Natural killer cell (primary cell): ENCODE measurements at places on chromosomes 3 and 15.

- no peak overlapping the region for H3K4me3 ChIP-seq
- H3K27ac ChIP-seq = no peak overlapping the region
- no peaks in the 10 kb centered on the region for H3K36me3 ChIP-seq
- H3K27me3 ChIP-seq = no peaks in the 10 kb centered on the region
- no peak for DNase-seq
Measured at GRCh38 chr3:169327546-169328356, 335.8 kb downstream of the MECOM start.

- H3K4me3 ChIP-seq = no peak overlapping the region
- H3K4me1 ChIP-seq = no peaks in the 10 kb centered on the region
- H3K27ac ChIP-seq = no peak overlapping the region
- no peak for DNase-seq
- H3K27me3 ChIP-seq = no peaks in the 10 kb centered on the region
Measured at GRCh38 chr15:65451989-65452388, 29.2 kb upstream of the IGDCC4 start.

DNA sequence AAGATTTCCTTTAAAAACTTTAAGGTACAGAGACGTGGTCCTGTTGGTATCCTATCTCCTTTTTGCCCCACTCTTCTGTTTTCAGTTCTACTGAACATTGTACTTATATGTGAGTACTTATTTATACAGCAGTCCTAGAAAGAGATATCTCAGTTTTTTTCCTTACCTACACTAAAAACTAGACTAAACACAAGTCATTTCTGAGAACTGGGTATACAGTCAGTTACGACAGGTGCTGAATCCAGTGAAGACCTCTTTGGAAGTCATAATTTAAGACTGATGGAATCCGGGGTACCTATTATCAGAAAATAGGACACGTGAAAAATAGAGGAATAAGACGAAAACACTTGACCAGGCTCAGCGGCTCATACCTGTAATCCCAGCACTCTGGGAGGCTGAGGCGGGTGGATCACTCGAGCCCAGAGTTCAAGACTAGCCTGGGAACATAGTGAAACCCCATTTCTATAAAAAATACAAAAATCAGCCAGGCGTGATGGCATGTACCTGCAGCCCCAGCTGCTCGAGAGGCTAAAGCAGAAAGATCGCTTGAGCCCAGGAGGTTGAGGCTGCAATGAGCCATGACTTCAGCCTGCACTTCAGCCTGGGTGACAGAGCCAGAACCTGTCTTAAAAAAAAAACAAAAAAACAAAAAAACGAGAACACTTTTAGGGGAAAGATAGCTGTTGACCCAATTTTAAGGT lies 76.3 kb downstream of the KLHL25 start:
- no peaks in the 10 kb centered on the region for H3K4me1 ChIP-seq
- peaks cover 96% of the 10 kb centered on the region for H3K36me3 ChIP-seq
- H3K4me3 ChIP-seq = no peak overlapping the region
- H3K27ac ChIP-seq = no peak overlapping the region

DNA sequence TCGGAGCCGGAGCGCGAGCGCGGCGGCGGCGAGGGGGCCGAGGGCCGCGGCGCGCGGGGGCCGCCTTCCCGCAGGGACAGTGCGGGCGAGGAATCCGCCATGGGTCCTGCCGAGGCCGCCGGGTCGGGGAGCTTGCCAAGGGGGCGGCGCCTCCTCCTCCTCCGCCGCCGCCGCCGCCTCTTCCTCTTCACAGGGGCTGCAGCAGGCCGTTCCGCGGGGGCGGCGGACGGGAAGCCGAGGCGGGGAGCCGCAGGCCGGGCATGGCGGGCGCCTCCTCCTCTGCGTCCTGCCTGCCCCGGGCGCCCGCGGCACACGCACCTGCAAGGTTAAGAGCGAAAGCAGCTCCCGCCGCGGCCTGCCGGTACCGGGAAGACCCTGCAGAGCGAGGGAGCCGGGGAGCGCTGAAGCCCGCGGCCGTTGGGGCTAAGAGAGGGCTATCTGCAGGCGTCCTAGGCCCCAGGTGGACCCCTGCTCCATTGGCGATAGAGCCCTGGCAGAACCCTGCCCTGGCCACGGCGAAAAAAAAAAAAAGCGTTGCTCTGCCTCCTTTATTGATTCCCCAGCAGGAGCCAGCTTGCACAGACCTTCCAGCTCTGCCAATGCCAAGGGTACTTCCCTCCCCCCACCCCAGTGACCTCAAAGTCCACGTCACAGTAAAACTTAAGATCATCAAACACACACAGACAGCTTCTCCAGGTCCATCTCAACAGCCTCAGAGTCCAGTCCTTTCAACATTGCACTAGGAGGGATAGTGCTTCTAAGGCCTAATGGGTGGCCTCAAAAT lies at the start of gene LYSMD2:
LYSMD2 (minus strand) TSS at position 134 of the 784 bp plus-strand sequence; CDS start at position 101, 33 bp downstream.
- H3K4me1 ChIP-seq = peaks cover 49% of the 10 kb centered on the region
- peak within 1 kb of the TSS; percentile 63 for H3K4me3 ChIP-seq
- H3K36me3 ChIP-seq = peaks cover 2% of the 10 kb centered on the region
- peak; percentile 52 for DNase-seq
- H3K27me3 ChIP-seq = no peaks in the 10 kb centered on the region
- peak within 1 kb of the TSS; percentile 81 for H3K27ac ChIP-seq

GRCh38 chr15:77709135-77709886 lies 76.6 kb upstream of the LINGO1 start:
- no peaks in the 10 kb centered on the region for H3K27me3 ChIP-seq
- DNase-seq = no peak
- H3K36me3 ChIP-seq = no peaks in the 10 kb centered on the region
- no peaks in the 10 kb centered on the region for H3K4me1 ChIP-seq

- H3K36me3 ChIP-seq = no peaks in the 10 kb centered on the region
- no peak for DNase-seq
- no peak overlapping the region for H3K4me3 ChIP-seq
Measured at GRCh38 chr3:129006864-129007263, 5.8 kb downstream of the EFCC1 start.

- no peak overlapping the region for H3K4me3 ChIP-seq
- no peaks in the 10 kb centered on the region for H3K27me3 ChIP-seq
- no peak overlapping the region for H3K27ac ChIP-seq
- DNase-seq = no peak
- H3K4me1 ChIP-seq = no peaks in the 10 kb centered on the region
Measured at GRCh38 chr3:149621218-149622005, 36.4 kb downstream of the WWTR1 start.

DNA sequence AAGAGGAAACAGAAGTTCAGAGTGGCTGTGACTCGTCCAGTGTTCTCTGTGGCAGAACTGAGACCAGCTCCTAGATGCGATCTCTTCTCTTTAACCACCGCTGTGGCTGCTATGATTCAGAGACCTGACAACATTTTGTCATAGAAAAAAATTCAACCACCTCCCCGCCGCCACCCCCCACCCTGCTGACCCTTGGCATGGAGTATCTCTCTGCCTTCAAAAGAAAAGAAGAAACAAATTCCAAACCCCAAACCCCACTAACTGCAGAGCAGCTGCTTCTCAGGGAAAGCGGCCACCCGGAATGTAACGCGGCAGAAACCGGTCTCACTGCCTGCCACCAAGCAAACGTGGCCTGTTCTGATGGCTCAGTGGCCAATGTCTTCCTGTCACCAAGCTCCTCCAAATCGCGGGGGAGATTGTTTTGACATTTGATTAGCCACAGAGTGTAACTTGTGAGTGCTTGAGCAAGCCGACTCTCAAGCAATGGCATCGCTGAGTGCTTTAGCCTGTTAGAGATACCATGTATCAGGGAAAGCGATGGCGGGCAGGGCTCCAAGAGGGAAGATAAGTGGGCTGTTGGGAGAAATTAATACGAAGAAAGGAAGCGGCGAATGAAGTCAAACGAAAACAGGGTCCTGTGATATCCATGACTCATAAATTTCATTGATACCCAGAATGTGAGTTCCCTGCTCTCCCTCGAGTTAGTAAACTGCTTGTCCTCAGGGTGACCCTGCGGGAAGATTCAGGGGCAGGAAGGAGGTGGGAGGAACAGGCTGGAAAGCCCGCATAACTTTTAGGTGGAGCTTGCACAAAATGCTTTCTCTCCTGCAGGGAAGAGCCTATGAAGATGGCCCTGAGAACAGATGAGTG lies 44.8 kb upstream of the TLE3 start:
- DNase-seq = peak; percentile 22
- no peak overlapping the region for H3K27ac ChIP-seq
- no peaks in the 10 kb centered on the region for H3K36me3 ChIP-seq
- H3K4me1 ChIP-seq = peaks cover 32% of the 10 kb centered on the region
- H3K4me3 ChIP-seq = no peak overlapping the region
- peaks cover 8% of the 10 kb centered on the region for H3K27me3 ChIP-seq

GRCh38 chr3:182342252-182342651 lies 451.1 kb upstream of the ATP11B start:
- H3K4me1 ChIP-seq = no peaks in the 10 kb centered on the region
- no peak for DNase-seq
- no peak overlapping the region for H3K4me3 ChIP-seq
- H3K36me3 ChIP-seq = no peaks in the 10 kb centered on the region
- no peak overlapping the region for H3K27ac ChIP-seq

DNA sequence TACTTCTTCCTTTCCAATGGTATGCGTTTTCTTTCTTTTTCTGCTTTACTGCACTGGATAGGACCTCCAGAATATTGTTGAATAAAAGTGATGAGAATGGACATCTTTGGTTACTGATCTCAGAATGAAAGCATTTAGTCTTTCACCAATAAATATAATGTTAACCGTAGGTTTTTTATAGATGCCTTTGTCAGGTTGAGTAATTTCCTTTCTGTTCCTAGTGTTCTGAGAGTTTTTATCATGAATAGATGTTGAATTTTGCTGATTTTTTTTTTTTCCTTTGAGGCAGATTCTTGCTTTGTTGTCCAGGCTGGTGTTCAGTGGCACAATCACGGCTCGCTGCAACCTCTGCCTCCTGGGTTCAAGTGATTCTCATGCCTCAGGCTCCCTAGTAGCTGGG lies 158.4 kb downstream of the KLHL25 start:
- H3K27ac ChIP-seq = no peak overlapping the region
- H3K4me3 ChIP-seq = no peak overlapping the region
- H3K27me3 ChIP-seq = no peaks in the 10 kb centered on the region
- no peak for DNase-seq
- no peaks in the 10 kb centered on the region for H3K4me1 ChIP-seq
- peaks cover 10% of the 10 kb centered on the region for H3K36me3 ChIP-seq

DNA sequence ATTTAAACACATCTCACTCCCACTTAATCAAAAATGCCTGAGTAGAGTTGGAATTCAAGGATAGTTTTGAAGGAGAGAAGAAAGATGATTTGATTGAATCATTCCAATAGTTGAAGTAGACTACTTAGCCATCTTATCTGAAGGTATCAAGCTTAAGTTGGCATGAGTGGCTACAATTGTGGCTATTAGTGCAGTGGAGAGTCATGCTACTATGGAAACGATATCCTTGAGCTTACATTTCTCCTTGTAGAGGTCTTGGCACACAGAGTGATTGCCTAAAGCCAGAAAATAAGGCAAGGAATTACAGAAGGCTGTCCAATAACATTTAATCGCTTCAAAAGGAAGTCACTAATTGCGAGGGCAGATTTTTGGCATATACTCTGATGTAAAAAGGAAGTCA lies 1022.7 kb downstream of the IGSF11 start:
- DNase-seq = no peak
- H3K27ac ChIP-seq = no peak overlapping the region
- H3K4me3 ChIP-seq = no peak overlapping the region
- H3K4me1 ChIP-seq = no peaks in the 10 kb centered on the region

DNA sequence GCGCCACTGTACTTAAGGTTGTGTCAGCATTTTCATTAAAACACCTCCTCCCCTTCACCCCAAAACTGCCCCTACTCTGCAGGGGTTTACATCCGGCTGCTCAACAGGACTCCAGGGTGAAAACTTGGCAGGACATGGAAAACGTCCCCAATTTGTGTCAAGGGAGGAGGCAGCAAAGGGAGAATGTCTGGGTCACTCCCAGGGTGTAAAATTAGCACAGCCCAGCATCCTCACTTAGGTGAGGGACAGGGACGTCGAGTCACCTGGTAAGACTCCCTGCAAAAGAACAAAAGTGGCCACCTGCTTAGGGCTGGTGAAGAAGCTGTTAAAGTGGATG lies 532.3 kb downstream of the FOXP1 start:
- H3K4me3 ChIP-seq = no peak overlapping the region
- H3K36me3 ChIP-seq = peaks cover 35% of the 10 kb centered on the region
- H3K27me3 ChIP-seq = no peaks in the 10 kb centered on the region
- H3K27ac ChIP-seq = no peak overlapping the region
- peaks cover 5% of the 10 kb centered on the region for H3K4me1 ChIP-seq
- no peak for DNase-seq

DNA sequence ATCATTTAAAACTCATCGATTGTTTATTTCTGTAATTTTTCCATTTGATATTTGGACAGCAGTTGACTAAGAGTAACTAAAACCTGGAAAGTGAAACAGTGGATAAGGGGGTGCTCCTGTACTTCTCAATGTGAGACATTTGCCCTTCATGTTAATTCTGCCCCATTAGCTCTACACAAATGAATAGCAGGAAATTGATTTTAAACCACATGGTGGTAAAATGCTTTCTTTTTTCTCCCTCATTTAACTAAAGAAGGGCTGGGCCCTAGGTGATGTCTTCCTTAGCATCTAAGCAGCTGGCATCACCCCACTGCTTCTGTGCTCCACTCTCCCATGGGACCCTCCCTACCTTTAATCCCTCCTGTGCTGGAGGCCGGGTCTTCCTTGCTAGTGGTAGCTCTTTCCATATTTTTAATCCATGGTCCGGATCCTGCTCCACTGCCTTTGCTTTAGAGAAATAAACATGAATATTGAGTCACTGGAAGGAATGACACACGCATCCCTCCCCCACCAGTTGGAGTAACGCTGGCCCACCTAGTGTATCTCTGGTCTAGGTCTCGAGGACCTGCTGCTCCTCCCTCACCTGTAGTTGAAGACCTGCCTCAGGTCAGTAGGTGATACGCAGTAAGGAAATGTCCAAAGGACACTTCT lies 30.2 kb upstream of the LAMP3 start:
- H3K27ac ChIP-seq = no peak overlapping the region
- H3K4me1 ChIP-seq = no peaks in the 10 kb centered on the region
- H3K36me3 ChIP-seq = no peaks in the 10 kb centered on the region
- H3K27me3 ChIP-seq = no peaks in the 10 kb centered on the region
- DNase-seq = no peak
- H3K4me3 ChIP-seq = no peak overlapping the region

DNA sequence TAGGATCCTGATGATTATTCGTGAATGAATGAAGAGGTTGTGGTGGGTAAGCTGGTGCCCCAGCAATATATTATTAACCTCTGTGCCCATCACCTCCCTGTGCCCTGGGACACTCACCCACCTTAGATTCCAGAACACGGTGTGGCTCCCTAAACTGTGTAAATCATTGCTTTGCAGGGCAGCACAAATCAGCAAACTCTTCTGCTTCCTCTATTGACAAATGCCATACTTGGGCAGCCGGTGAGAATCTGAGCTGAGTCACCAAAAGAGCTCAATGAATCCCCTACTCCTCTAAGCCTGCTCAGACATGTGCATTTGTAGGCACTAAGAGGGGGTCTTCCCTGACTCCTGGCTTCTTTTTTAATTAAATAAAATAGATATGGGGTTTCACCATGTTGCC lies 15.7 kb downstream of the UQCC5 start:
- H3K27me3 ChIP-seq = no peaks in the 10 kb centered on the region
- peaks cover 63% of the 10 kb centered on the region for H3K36me3 ChIP-seq
- no peak overlapping the region for H3K4me3 ChIP-seq
- no peaks in the 10 kb centered on the region for H3K4me1 ChIP-seq

- H3K4me1 ChIP-seq = no peaks in the 10 kb centered on the region
- no peaks in the 10 kb centered on the region for H3K27me3 ChIP-seq
- DNase-seq = no peak
- H3K4me3 ChIP-seq = no peak overlapping the region
- H3K27ac ChIP-seq = no peak overlapping the region
Measured at GRCh38 chr3:134864636-134865035, 69.6 kb downstream of the EPHB1 start.

GRCh38 chr3:118267588-118267987 lies 767.1 kb downstream of the IGSF11 start:
- H3K27me3 ChIP-seq = no peaks in the 10 kb centered on the region
- H3K4me1 ChIP-seq = no peaks in the 10 kb centered on the region
- H3K36me3 ChIP-seq = no peaks in the 10 kb centered on the region
- H3K27ac ChIP-seq = no peak overlapping the region
